GM19239 (cell line): ENCODE measurements at places on chromosomes 3 and 15.

GRCh38 chr3:98982351-98982750, 80.9 kb upstream of the DCBLD2 start:
- DNase-seq: no peak

- DNase-seq: no peak
Measured at GRCh38 chr3:2244137-2244536, 145.5 kb downstream of the CNTN4 start.

DNA sequence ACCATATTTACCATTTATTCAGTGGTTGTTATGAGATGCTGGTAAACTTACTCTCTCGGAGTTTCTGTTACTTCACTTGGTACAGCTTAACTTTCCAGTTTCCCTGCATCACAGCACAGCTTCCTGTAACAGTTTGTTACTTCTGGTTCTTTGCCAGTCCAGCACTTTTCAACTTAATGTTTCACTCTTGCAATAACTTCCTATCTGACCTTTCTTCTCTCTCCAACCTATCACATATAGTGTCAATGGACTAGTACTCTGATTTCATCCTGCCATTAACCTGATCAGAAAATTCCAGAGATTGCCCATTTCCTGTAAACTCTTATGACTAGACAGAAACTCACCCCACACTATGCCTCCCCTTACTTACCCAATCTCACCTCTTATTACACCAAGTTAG, 3.9 kb upstream of the ATP11B start:
- DNase-seq: no peak

DNA sequence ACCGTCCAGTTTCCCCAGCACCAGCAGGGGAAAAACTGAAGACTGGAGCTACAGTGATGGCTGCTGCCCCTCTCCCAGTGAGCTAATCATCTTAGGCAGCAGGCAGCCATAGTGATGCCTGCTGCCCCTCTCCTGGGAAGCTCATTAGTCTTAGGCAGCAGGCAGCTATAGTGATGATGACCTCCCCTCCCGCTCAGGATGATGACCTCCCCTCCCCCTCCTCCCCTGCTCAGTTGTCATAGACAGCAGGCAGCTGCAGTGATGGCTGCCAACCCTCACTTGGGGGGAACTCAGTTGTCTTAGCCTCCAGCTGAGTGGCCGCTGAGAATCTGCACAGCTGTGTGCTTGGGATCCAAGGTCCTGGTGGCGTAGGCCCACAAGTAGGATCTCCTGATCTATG, 80.9 kb upstream of the MANF start:
- DNase-seq: no peak

GRCh38 chr3:53795789-53796560, 50.2 kb downstream of the CHDH start:
- DNase-seq: no peak

DNA sequence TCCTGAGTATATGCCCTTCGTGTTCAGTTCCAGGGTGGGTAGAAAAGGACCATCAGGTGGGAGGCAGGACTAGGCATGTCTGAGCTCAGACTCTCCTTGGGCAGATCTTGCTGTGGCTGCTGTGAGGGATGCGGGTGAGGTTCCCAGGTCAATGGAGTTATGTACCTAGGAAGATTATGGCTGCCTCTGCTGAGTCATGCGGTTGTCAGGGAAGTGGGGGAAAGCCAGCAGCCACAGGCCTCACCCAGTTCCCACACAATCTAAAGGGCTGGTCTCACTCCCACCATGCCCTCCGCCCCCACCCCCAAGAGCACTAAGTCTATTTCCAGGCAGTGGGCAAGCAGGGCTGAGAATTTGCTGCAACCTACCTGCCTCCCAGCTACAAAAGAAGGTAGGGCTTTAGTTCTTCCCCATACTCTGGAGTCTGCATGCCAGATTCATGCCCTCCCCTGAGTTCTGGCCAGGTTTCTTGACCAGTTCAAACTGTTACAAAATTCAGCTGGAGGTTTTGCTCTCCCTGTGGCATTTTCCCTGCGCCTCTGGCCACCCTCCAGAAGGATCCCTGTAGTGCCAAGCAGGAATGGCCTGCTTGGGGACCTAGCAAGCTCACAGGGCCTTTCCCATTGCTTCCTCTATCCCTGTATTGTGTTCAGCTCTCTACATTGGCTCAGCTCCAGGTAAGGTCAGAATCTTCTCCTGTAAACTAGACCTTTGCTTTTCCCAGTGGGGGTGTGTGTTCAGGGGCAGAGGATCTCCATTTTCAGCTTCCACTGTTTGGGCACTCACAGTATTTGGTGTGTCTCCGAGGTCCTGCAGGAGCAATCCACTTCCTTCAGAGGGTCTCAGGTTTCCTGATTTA, 12.7 kb upstream of the TMCO5A start:
- no peak for DNase-seq

DNA sequence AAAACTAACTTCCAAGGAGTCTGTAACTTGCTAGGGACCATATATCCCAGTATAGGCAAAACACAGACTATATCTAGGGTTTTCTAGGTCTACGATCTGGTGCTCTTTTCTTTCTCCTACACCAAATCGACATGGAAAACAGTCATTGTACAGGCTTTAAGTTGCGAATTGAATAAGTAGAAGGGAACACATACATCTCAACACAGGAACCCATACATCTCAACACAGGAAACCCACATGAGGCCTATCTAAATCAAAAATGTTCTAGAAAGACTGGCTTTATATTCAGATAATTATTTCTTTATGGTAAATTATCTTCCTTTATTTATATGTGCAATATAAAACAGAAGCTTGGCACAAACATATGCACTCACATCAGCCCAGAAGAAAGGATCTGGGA, 126.6 kb downstream of the ADAM10 start:
- no peak for DNase-seq

DNA sequence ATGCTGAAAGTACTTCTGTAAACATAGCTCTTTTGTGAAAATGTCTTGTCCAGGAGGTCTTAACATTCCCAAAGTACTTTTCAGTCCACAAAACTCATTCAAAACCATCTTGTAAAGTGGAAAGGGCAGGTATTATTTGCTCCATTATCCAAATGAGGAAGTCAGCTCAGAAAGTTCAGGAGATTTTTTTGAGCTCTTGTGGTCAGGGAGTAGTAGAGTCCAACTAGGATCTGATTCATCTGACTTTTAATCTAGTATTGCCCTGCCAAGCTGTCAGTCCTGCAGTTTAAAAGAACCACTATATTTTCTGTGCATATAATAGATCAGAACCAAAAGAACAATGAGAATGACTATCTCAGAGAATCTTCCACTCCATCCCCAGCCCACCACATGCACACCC, 83.5 kb downstream of the FOXB1 start:
- DNase-seq: no peak

DNA sequence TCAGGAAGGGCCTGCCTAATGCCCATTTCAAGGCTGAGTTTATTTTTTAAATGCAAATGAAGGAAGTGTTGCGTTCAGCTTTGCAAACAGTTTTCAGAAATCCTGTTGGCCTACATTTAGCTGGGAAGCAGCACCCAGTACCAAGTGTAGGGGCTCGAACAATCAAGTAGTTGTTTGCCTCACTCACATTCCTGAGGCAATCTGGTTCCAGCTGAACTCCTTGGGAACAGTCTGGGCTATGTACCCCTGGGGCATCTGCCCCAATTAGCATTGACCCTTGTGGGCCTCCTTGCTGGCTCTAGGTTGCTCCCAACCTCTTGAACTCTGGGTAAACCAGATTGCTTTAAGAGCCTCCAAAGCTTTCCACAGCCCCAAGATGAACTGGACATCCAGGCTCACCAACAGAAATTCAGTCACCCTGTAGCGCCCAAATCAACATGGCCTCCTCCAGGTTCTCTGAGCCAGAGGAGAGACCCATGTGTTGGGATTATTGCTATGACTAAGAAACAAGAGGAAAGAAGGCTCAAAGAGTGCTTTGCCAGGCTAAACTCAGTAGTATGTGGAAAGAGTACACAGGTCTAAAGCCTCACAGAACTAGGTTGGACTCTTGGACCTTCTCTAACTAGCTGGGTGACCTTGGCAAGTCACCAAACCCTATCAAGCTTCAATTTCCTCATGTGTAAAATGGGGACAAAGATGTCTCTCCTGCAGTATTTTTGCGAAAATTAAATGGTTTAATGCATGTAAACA, 532.7 kb downstream of the SOX2 start:
- DNase-seq: no peak

DNA sequence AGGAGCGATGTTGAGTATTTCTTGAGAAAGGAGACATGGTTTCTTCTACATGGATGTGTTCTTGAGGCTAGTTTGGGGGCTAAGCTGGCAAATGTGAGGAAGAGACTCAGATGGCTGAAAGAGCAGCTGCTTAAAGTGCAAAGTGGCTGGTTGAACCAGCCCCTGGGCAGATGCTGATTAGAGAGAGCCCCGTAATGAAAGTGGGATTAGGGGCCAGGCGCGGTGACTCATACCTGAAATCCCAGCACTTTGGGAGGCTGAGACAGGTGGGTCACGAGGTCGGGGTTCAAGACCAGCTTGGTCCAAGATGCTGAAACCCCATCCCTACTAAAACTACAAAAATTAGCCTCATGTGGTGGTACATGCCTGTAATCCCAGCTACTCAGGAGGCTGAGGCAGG, 75.0 kb upstream of the GCNT3 start:
- no peak for DNase-seq

GRCh38 chr3:47432673-47433072, 43.1 kb downstream of the SCAP start:
- DNase-seq: no peak

- no peak for DNase-seq
Measured at GRCh38 chr3:149382518-149382917, 5.1 kb upstream of the TM4SF1 start.

DNA sequence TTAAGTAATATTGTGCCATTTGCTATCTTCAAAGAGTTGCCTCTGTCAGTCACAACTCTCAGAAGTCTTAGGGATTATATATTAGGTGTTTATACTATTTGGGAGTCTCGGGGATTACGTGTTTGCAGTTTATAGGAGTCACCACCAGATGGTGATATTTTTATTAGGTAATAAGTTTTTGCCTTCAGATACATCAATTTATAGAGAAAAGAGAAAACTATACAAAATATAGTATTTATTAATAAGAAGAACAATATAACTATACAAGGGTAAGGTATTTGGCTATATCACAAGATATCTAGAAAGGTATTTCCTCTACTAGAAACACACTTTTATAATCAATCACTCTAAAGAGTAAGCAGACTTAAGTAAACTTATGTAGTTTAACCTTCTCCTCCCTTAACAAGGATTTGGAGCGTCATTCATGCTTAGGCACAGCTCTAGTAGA, 10.7 kb upstream of the DHX36 start:
- DNase-seq: no peak

DNA sequence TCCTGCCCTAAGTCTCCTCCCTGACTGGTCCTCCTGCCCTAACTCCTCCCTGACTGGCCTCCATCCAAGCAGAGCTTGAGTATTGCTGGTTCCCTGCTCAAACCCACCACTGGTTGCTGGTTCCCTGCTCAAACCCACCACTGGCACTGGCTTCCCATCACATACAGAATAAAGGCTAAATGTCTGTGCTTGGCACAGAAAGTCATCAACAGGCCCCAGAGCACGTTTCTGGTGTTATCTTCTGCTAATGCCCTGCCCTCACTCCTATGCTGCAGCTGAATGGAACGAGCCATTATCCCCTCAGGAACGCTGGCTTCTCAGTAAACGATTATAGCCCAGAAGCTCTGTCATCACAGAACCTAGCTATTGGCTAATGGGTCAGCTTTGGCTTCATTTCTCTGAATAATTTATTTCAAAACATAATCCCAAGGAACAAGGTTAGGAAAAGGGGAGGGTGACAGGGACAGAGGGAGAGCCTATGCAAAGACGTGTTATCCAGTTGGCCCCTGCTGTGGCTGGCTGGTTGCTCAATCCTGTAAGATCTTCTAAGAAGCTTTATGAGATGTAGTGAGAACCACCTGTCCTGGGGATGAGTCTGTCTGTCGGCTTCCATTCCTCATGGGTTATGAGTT, 6.3 kb upstream of the MUC20 start:
- no peak for DNase-seq
